ENCODE measurements at places on chromosomes 3 and 15. TPM values are rescaled to one million over a fixed set of nuclear protein-coding genes. Genes with fewer than 3 reads are reported as not detected.

SEMA6D gene
- total RNA-seq, result 21.0 TPM

KCNMB3 gene
- total RNA-seq, result 1.4 TPM

PARP15 gene
- under 0.01 TPM for total RNA-seq

SLC9A9 gene
- total RNA-seq, result 5.3 TPM

CHMP2B gene
- 26.9 TPM for total RNA-seq

EXD1 gene
- total RNA-seq, result not detected

DNAH12 gene
- total RNA-seq, result not detected

SOX14 gene
- not detected for total RNA-seq

STRIT1 gene
- not detected for total RNA-seq

ITGB5 gene
- 137 TPM for total RNA-seq

GNAT1 gene
- total RNA-seq, result not detected

P2RY12 gene
- total RNA-seq, result not detected

ABHD17C gene
- 3.5 TPM for total RNA-seq

MINAR1 gene
- 3.2 TPM for total RNA-seq

GOLGA6A gene
- total RNA-seq, result 6.9 TPM
